NB4 (cell line): ENCODE measurements at places on chromosomes 11 and 22.

DNA sequence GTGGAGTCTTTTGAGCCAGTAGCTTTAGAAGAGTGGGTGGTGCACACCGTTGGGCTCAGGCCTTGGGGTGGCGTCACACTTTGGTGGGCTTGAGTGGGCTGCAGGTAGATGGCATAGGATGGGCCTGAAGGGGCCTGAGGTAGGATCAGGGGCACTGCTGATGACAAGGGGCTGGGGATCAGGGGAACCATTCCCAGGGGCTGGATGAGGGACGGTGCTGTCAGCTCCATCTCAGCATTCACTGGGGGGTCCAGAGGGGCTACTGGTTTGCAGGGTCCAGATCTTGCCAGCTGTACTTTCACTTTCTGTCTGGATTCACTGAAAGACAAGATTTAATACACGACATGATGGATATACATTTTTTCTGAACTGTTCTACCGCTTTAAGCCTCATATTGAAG is 11.1 kb downstream of the E2F8 start:
- DNase-seq: no peak

DNA sequence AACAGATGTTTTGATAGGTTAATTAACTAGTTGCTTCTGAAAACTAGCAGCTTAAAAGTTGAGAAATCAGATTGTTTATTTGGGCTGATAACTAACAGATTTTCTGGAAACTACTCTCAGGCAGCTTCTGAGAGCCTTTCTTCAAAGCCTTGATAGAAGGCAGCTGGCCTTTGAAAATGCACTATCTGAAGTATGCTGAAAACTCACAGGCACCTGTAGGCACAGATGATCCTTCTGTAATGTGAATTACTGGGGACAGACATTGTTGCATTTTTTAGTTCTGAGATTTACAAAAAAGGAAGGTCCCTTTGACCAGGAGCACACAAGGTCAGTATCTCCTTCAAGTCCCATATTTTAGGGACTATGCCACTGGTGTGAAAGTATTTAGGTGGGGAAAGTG is 460.8 kb upstream of the CNTN5 start:
- DNase-seq: no peak

- no peak for DNase-seq
Measured at GRCh38 chr11:126698576-126698975, 302.0 kb downstream of the KIRREL3 start.

- DNase-seq: peak; percentile 89
Measured at GRCh38 chr11:63767565-63768236, 874 bp downstream of the ZFTA start.
